ENCODE measurements at places on chromosomes 5 and 9. TPM values are rescaled to one million over a fixed set of nuclear protein-coding genes. Genes with fewer than 3 reads are reported as not detected.
A peak's percentile ranks its signal among the peaks of the same experiment; 100 is the strongest.

Gene PCDHGB3
- 5.9 TPM for total RNA-seq

- DNase-seq = no peak
These were observed 35.4 kb upstream of the AGXT2 start for GRCh38 chr5:35083150-35083549.

Gene ALDH1A1
- total RNA-seq = not detected

DNA sequence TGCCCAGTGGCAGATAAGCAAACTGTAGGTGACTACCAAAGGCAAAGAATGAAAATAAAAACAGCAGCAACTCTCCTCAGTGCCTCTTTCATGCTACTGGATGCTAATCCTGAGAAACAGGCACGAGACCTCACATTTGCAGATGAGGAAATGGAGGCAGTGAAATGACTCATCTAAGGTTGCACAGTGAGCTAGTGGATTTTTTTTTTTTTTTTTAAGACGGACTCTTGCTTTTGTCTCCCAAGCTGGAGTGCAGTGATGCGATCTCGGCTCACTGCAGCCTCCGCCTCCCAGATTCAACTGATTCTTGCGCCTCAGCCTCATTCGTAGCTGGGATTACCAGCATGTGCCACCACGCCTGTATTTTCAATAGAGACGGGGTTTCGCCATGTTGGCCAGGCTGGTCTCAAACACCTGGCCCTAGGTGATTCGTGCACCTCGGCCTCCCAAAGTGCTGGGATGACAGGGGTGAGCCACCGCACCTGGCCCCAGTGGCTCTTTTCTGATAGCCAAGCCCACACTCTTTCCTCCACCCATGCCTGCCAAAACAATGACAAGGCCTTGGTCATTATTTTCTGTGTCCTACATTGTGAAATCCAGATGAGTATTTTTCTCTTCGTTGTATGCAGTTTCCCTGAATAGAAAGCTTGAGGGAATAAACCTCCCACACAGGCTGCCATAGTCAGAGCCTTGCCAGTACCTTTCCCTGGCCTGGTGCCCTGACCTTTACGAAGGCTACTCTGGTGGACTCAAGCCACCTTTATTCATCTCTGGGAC, 19.2 kb downstream of the DOCK2 start:
- DNase-seq = peak; percentile 43

Gene SPATA31C1
- total RNA-seq = not detected

- peak; percentile 59 for DNase-seq
These were observed 71.3 kb downstream of the GLIS3 start for GRCh38 chr9:4228606-4229005.

DNA sequence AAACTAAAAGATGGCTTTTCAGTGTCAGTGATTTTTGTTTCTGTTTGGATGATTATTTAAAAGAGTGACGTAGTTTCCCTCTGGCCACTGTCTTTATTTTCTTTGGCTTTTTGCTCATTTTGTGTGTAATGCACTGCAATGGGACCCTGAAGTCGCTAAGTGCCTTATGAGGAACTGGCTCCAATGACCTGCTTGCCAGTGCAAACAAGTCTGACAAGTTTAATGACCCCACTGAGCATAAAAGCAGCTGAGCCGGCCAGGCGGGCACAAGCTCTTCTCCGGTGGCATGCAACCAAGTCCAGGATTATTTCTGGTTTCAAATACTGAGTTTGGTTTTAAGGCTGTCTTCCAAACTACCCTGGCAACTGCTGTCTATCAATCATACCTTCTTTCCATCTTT, 15.6 kb upstream of the GNA14 start:
- peak; percentile 16 for DNase-seq

DNA sequence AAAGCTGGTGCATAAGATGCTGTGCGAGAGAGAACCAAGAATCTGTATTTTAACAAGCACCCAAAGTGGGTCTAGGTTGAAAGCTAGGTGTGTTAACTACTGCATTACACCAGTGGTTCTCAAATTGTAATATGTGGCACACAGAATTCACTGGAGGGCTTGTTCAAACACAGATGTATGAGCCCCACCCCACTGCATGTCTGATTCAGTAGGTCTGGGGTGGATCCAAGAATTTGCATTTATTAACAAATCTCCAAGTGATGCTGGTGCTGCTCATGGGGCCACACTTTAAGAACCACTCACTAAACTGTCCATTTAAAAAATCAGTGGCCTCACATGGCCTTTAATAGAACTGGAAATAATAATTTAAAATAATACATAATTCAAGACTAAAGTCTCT, 40.4 kb downstream of the LPAR1 start:
- DNase-seq = peak; percentile 69

DNA sequence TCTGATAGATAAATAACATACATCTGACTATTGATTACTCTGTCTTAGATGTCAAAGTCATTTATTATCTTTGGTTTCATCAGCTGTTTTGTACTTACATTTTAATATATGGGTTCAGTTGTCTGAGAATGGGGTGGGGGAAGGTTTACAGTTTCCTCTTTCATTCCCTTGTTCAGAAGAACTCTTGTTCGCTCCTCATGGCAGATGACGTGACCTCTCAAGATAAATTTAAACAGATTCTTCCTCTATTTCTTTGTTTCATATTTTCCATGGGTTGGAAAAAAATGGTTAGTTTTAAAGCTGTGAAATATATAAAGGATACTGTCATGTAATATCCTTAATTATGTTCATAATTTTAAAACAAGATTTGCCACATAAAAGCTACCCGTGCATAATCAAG, 61.4 kb downstream of the TSSK1B start:
- DNase-seq = no peak

Gene NDOR1
- total RNA-seq = 1.1 TPM

Gene TMEM38B
- 12.5 TPM for total RNA-seq

GRCh38 chr9:37293664-37294524, 128.6 kb upstream of the GRHPR start:
- DNase-seq = peak; percentile 32

DNA sequence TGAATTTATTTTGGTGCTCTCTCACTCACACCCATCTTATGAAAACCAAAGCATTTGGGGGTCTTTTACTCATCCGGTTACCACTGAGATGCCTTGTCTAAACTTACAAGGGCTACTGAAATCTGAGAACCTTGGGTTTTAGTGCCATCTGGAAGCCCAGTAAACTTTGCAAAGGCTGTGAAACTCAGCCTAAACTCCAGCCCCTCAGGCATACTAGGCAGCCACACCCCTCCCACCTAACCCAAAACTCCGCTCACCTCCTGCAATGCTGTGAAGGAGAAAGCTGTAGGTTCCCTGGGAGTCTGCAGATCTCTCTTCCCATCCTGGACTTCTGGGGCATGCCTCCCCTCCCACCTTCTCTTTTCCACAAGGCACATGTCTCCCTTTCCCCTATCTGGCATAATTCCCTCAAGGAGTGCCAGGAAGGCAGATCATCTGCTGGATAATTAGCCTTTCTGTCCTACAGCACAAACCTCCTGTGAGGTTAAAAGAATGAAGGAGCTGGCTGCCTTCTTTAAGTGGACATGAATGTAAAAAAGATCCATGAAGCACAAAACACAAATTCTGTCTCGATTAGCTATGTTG, 71.5 kb upstream of the ANXA1 start:
- DNase-seq = no peak

- DNase-seq = peak; percentile 73
These were observed 85.8 kb downstream of the MRPS27 start for GRCh38 chr5:72234265-72234700.

- peak; percentile 6 for DNase-seq
These were observed 199.5 kb upstream of the PUM3 start for GRCh38 chr9:3043369-3043768.

Gene TAF11L2
- not detected for total RNA-seq

Gene NRG2
- 0.18 TPM for total RNA-seq

Gene WNK2
- total RNA-seq = not detected

Gene CBY3
- total RNA-seq = 0.18 TPM

- DNase-seq = no peak
These were observed 135.7 kb upstream of the GDNF start for GRCh38 chr5:37975531-37975930.

Gene FAM78A
- under 0.01 TPM for total RNA-seq

DNA sequence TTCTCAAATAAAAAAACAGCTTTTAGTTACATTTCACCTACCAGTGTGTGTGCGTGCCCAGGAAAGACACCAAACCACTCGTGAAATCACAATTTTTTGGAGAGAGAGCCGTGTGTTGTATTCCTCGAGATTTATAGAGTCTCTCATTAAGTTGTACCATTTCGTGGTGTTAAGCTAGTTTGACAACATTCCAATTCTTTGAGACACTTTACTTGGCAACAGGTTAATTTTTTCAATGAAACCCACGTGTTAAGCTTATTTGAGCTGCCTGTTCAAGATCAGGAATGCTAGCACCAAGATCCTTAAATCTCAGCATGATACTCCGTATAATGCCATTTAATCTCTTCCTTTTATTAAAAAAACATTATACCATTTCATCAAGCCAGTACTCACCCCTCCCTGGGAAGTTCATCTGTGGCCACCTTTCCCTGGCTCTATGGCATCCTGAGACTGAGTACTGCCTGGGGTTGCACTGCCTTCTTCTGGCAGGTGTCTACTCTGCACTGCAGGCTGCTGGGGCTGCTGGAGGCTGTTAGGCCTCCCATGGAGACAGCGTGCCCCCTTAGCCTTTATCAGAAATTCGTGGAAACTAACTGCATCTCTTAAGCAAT, 143.7 kb downstream of the ARHGAP26 start:
- no peak for DNase-seq

DNA sequence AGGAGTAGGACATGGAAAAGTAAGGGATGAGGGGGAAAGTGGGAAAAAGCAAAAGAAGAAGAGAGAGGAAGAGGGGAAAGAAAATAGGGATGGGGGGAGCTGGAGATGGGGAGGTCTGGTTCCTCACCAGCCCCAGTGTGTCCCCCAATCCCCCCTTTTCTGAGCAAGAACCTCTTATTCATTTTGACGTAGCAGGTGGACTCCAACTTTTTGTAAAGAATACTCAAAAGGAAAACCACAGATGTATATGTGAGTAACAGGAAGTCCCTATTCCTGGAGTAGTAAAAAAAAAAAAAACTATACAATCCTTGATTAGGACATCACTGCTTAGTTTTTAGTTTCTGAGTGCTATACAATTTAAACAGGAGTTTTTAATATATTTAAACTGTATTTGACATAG, 3.9 kb upstream of the CFAP95 start:
- peak; percentile 43 for DNase-seq

DNA sequence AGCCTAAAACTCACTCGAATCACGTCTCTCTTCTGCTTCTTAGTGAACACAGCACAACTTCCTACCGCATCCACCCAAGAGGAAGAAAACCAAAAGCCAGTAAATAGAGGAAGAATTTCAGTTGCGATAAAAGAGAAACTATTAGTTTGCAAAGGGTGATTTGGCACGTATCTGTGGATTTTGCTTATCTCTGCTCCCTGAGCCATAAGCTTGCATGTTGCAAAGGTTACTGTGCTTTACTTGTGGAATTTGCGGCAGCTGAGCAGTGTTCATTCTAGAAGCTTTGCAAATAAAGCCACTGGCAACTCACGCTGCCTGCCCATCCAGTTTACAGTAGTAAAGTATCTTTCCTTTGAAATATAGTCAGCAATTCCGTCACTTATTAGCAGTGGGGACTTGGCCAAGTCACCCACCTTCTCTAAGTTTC, 149.0 kb upstream of the PCA3 start:
- DNase-seq = peak; percentile 21

Gene SPINK5
- total RNA-seq = not detected

Gene C8G
- total RNA-seq = not detected
